ENCODE measurements at places on chromosomes 3 and 15.

DNA sequence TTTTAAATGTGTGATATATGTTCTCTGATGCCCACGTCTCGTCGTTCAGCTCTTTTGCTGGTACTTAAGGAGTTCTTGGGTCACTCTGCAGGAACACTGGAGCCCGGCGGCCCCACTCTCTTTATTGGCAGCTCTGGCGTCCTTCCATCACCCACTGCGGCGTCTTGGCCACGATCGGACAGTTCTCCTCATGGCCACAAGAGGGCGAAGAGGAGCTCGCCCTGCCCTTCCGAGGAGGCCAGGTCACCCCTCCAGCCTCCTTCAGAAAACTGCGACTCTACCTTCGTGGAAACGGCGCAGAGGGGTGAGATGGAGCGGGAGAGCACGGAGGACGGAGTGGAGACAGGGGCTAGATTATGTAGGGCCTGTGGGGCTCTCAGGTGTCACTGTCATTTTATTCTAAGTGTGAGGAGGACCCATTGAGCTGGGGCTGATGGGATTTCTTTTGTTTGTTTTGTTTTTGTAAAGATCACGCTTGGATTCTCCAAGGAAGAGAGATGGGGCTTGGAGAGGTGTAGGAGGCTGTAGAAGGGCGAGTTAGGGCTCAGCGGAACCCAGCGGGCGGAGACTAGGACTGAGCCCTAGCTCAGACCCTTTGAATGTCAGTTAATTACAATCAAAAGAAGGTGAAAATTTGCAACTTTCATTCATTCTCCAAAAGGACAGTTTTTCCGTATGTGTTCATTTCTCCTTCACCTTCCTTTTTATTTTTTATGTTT is 28.0 kb upstream of the GABRA5 start:
- no peak for DNase-seq

DNA sequence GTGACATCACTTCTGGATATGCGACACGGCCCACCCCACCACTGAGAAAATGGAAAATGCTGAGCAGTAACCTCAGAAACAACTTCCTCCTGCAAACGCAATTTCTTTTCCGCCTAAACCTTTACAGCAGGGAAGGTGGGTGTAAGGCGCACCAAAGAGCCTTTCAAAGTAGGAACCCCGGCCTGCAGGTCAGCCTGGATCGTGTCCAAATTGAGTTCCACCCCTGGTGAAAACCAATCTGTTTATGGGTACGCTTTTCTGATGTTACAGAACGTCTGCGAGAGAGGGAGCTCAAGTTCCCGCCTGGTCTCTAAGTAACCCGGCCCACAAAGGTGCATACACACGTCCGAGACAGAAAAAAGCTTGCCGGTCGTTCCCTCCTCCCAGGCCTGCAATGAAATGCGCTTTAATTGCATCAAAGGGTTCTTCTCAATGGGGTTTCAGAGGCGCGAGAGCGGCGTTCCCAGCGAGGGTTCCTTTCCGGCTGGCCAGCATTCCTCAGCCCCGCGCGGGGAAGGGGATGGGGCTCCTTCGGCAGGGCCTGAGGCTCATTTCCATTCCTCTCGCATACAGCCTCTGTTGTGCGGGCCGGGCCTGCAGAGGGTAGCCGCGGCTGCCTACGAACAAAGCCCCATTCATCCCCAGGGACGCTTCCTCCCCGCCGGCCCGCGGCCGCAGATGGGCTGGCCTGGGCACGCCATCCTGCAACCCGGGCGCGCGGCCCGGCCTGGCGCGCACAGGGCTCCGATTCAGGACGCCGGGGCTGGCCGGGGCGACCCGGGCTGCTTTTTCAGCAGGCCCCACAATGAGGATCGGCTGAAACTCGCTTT is 138.1 kb downstream of the TMCO5A start:
- no peak for DNase-seq

DNA sequence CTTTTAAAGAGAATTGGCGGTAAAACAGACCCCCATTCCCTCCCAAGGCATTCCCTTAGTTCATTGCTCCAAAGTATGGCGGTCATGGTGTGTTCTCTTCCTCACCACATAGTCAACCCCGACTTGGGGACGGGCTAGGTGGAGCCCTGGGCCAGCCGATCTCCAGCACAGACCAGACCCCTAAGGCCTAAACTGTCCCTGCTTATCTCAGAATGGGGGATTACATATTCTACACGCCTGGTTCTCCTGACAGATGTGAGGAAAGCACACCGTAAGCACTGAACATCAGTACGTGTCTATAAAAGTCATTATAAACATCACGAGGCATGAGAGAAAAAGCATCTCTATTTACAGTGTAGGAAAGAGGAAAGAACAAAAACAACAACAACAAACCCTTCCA is 244.5 kb upstream of the STT3B start:
- no peak for DNase-seq

DNA sequence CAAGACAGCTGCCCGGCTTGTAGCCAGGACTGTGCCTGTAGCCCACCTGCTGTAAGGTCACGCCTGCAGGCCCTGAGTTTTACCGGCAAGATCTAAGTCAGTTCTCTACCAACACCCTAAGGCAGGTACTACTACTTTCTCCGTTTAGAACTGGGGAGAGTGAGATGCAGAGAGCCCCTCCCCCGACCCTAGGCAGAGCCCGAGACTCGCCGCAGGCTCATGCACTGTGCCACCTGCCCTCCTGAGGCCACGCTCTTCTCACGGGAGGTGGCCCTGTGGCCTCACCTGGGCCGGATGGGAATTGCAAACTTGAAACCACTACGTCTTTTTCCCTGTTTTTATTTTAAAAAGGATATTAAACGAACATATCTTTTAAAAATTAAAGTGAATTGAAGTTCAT is 36.9 kb upstream of the PCSK6 start:
- no peak for DNase-seq

DNA sequence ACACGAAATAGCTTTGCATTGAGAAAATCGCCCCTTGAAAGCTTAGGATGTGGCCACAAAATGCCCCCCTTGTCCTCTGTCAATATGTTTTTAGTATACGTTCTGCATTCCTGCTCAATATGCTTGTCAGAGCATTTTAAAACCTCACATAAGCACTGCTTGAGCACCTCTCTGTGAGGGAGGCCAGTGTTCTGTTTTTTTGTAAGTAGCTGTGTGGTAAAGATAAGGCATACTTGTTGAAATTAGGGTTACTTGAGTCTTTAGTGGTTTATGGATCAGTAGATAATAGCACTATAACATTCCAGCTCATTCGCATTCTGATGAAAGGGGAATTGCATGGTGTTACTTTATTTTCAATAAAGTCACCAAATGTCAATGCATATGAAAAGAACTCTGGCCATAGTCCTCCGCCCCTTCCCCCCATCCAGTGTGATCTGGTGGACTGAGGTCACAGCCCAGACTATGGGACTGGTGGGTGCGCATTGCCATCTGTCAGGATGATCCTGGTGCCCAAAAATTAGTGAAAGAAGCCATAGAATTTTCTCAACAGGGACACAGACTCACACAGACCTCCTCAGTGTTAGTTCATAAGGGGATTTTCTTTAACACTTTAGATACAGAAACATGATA is 33.1 kb downstream of the IL1RAP start:
- DNase-seq = no peak

GRCh38 chr3:122350814-122351418 is 25.9 kb downstream of the CSTA start:
- DNase-seq = no peak

DNA sequence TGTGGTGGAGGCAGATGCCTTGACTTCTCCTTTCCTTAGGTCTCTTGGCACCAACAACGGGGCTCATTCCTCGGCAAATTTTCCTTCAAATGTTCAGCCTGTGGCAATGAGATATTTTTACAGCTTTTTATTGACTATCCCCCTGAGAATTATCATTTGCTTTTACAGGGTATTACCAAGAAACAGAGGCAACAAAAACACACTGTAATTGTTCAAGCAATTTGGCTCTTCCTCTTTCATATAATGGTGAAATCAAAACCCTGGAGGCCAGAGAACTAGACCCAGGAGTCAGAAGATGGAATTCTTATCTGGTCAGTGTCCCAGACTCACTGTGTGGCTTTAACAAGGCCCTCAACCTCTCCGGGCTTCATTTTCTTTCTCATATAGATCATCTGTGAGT is 40.1 kb downstream of the TRIM42 start:
- no peak for DNase-seq

GRCh38 chr3:9795207-9795606 is 2.3 kb downstream of the ARPC4 start:
- no peak for DNase-seq
